ENCODE measurements at places on chromosomes 6 and 20. TPM values are rescaled to one million over a fixed set of nuclear protein-coding genes. Genes with fewer than 3 reads are reported as not detected.

DNA sequence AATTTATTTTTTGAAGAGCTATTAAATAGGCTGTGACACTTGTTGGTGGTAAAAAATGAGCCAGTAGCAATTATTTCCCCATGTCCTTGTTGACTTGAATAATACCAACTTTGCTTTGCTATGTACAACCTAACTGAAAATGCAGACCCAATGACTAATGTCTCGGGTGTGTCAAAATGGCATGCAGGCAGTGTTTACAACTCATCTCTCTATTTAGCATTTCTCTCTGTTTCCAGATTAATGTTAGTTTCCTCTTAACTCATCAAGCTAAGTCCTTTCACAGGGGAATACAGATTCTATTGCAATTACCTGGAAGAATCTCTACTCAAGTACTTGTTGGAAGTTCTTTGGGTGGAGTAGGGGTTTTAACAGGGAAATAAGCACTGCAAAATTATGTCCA lies 504.4 kb downstream of the BCKDHB start:
- H3K36me3 ChIP-seq, result no peaks in the 10 kb centered on the region
- H3K4me1 ChIP-seq, result no peaks in the 10 kb centered on the region
- H3K27ac ChIP-seq, result no peak overlapping the region
- no peak for DNase-seq

GRCh38 chr6:4790158-4790899 lies 14.1 kb downstream of the CDYL start:
- H3K27me3 ChIP-seq, result no peaks in the 10 kb centered on the region
- DNase-seq, result no peak
- H3K27ac ChIP-seq, result no peak overlapping the region
- no peak overlapping the region for H3K4me3 ChIP-seq
- peaks cover 6% of the 10 kb centered on the region for H3K4me1 ChIP-seq

- no peaks in the 10 kb centered on the region for H3K36me3 ChIP-seq
- H3K4me1 ChIP-seq, result no peaks in the 10 kb centered on the region
- H3K27me3 ChIP-seq, result peaks cover 2% of the 10 kb centered on the region
- no peak for DNase-seq
- H3K4me3 ChIP-seq, result no peak overlapping the region
- H3K27ac ChIP-seq, result no peak overlapping the region
Observed at GRCh38 chr20:63156221-63156671, 59.7 kb downstream of the YTHDF1 start.

DNA sequence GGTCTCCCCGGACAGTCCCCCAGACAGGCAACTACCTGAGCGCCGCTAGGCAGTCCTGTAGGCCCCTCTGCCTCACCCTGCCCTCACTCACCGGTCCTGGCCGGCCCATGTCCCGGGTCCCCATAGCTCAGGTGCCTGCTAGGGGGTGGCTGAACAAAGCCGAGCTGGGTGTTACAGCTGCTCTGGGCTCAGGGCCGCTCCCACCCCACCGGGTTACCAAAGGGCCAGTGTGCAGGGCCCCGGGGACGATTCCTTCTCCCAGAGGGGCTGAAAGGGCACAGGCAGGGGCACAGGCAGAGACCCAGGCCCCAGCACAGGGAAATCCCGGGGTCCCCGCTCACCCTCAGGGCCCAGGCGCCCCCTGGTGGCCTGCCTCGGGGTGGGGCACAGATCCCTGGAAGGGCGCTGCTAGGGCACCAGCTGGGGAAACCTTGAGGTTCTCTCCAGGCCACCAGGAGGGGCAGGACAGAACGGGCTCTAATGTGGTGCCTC lies 118.4 kb downstream of the GRM4 start:
- H3K4me3 ChIP-seq, result no peak overlapping the region
- H3K27me3 ChIP-seq, result no peaks in the 10 kb centered on the region
- H3K4me1 ChIP-seq, result no peaks in the 10 kb centered on the region
- H3K36me3 ChIP-seq, result no peaks in the 10 kb centered on the region

- no peak overlapping the region for H3K4me3 ChIP-seq
- DNase-seq, result no peak
- no peak overlapping the region for H3K27ac ChIP-seq
- H3K36me3 ChIP-seq, result no peaks in the 10 kb centered on the region
- H3K4me1 ChIP-seq, result no peaks in the 10 kb centered on the region
Observed at GRCh38 chr6:166852451-166852975, 103.8 kb downstream of the RNASET2 start.

- no peak for DNase-seq
- peaks cover 26% of the 10 kb centered on the region for H3K36me3 ChIP-seq
- H3K27ac ChIP-seq, result peak overlapping the region; percentile 95
- H3K27me3 ChIP-seq, result peaks cover 2% of the 10 kb centered on the region
Observed at GRCh38 chr6:36964349-36964748, 9.8 kb downstream of the PI16 start.

GRCh38 chr20:7773511-7773910 lies 166.7 kb downstream of the HAO1 start:
- H3K27ac ChIP-seq, result no peak overlapping the region
- no peaks in the 10 kb centered on the region for H3K36me3 ChIP-seq
- H3K27me3 ChIP-seq, result no peaks in the 10 kb centered on the region
- no peak for DNase-seq

- H3K27ac ChIP-seq, result no peak overlapping the region
- peaks cover 2% of the 10 kb centered on the region for H3K27me3 ChIP-seq
Observed at GRCh38 chr6:150281767-150282166, 87.0 kb upstream of the IYD start.

DNA sequence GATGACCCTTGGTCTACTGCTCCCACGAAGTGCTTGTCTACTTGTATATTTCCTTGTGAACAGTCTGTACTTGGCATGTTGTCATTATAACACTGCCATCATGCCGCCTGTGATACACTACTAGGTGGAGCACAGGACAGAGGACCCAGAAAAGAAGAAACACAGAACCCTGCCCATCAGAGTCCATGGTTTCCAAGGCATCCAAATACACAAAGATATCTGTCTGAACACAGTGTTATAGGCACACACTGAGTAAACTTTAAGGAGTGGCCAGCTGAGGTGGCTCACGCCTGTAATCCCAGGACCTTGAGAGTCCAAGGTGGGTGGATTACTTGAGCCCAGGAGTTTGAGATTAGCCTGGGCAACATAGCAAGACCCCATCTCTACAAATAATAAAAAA lies 110.5 kb upstream of the SLC2A12 start:
- no peak overlapping the region for H3K27ac ChIP-seq
- H3K4me3 ChIP-seq, result no peak overlapping the region
- H3K36me3 ChIP-seq, result no peaks in the 10 kb centered on the region

DNA sequence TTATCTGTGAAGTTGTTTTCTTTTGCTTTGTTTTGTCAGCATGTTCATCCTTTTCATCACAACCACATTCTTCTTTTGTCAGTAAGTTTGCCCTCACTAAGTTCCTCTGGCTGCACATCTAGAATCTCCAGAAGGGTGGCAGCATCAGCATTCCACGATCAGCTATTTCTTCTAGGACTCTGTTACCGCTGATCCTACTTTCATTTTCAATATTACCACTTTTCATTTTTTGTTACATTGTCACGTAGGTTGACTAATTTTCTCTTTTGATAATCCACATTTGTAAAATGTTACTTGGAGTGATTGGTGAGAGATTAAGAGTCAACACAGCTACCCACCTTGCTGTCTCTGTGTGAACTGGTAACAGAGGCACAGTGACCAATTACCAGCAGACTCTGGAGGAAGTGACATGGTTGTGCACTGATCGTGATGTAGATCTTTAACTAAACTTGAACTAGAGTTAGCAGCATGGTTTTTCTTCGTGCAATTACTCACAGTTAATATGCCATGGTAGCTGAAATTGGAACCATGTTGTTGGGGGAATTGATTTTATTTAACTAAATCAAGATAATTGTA lies 307.9 kb upstream of the SLC35B3 start:
- no peaks in the 10 kb centered on the region for H3K36me3 ChIP-seq
- H3K27me3 ChIP-seq, result no peaks in the 10 kb centered on the region
- DNase-seq, result no peak
- H3K4me1 ChIP-seq, result no peaks in the 10 kb centered on the region
- H3K4me3 ChIP-seq, result no peak overlapping the region

DNA sequence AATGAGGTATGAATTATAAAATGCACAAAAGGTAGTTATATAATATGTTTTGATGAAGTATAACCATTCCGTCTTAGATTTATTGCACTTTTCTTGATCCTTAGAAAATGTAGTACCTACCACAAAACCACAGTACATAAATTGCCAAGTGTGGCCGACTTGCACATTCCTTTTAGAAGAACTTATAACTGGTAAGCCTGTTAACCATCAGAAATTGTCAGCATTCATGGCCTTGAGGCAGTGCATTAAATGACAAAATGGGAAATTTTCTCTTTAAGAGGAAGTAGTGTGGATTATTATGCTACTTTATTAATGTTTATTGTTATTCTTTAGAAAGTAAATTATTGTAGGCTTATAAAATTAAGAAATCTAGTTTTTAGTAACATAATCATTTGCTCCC lies 29.6 kb downstream of the TAB2 start:
- H3K4me1 ChIP-seq, result no peaks in the 10 kb centered on the region
- peaks cover 3% of the 10 kb centered on the region for H3K36me3 ChIP-seq
- no peak overlapping the region for H3K27ac ChIP-seq
- no peaks in the 10 kb centered on the region for H3K27me3 ChIP-seq

GRCh38 chr20:63703471-63703975 lies 4.3 kb downstream of the ARFRP1 start:
- no peak overlapping the region for H3K27ac ChIP-seq
- H3K27me3 ChIP-seq, result no peaks in the 10 kb centered on the region
- peaks cover 10% of the 10 kb centered on the region for H3K4me1 ChIP-seq
- DNase-seq, result no peak

DNA sequence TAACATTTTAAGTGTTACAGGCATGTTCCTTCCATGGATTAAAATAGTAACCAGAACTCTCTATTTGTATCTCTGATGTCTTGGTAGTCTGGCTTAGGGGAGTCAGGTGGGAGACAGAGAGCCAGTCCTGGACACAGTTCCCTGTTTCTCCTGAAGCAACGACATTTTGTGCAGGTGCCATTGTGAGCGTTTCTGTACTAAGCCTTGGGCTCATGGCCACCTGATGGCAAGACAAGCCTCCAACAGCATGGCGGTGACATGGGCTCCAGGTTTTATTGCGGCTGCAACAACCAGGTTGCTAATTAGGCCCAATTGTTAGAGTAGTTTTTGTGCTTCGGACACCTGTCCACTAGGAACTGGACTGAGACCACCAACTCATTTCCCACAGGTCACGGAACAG lies 105.3 kb downstream of the PRDM13 start:
- no peaks in the 10 kb centered on the region for H3K27me3 ChIP-seq
- H3K36me3 ChIP-seq, result no peaks in the 10 kb centered on the region
- no peak for DNase-seq
- no peaks in the 10 kb centered on the region for H3K4me1 ChIP-seq
- H3K4me3 ChIP-seq, result no peak overlapping the region

DNA sequence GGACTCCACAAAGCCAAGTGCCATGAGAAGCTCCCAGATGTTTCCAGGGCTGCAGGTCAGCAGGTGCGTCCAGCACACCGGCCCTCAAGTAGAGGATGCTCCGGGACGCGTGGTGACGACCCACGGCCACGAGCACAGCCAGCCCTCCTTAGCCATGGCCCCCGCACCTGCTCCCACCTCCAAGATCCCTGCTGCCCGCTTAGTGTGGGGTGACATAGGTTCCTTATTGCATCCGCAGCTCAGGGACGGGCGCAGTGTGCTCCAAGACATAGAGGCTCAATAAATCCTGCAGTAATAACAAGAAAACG lies 138.1 kb upstream of the RPS6KA2 start:
- H3K4me3 ChIP-seq, result no peak overlapping the region
- no peaks in the 10 kb centered on the region for H3K36me3 ChIP-seq
- DNase-seq, result no peak
- H3K4me1 ChIP-seq, result peaks cover 14% of the 10 kb centered on the region
- peaks cover under 1% of the 10 kb centered on the region for H3K27me3 ChIP-seq

DNA sequence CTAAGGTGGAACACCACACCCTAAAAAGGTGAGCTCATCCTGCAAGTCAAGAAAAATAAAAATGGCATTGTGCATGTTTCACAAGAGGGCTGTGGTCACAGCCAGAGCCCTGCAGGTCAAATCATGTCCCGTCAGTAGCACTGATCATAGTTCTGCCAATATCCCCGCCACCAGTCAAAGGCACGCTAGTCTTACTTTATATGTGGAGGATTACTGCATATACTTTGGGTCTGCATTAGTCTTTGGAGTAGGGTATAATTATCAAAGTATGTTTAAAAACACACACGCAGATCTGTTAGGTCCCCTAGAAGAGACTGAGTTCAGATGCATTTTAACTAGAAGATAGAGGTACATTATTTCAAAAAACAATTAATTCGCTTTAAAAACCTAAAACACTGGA lies 1.8 kb downstream of the PERP start:
- H3K4me1 ChIP-seq, result peaks cover 2% of the 10 kb centered on the region
- no peaks in the 10 kb centered on the region for H3K36me3 ChIP-seq
- H3K27ac ChIP-seq, result no peak overlapping the region
- H3K27me3 ChIP-seq, result peaks cover 63% of the 10 kb centered on the region
- no peak for DNase-seq
- no peak overlapping the region for H3K4me3 ChIP-seq

GRCh38 chr6:17503051-17503450 lies 97.1 kb upstream of the FAM8A1 start:
- H3K36me3 ChIP-seq, result no peaks in the 10 kb centered on the region
- H3K27ac ChIP-seq, result no peak overlapping the region
- no peak for DNase-seq
- H3K27me3 ChIP-seq, result no peaks in the 10 kb centered on the region
- no peak overlapping the region for H3K4me3 ChIP-seq
- no peaks in the 10 kb centered on the region for H3K4me1 ChIP-seq

- no peak overlapping the region for H3K27ac ChIP-seq
- no peaks in the 10 kb centered on the region for H3K4me1 ChIP-seq
- H3K4me3 ChIP-seq, result no peak overlapping the region
- H3K36me3 ChIP-seq, result no peaks in the 10 kb centered on the region
- DNase-seq, result no peak
Observed at GRCh38 chr6:31920811-31921210, 6.7 kb upstream of the C2 start.

GRCh38 chr20:54335299-54335698 lies 127.4 kb downstream of the PFDN4 start:
- no peak overlapping the region for H3K4me3 ChIP-seq
- H3K27ac ChIP-seq, result no peak overlapping the region
- DNase-seq, result no peak
- H3K27me3 ChIP-seq, result no peaks in the 10 kb centered on the region
- H3K36me3 ChIP-seq, result no peaks in the 10 kb centered on the region

DNA sequence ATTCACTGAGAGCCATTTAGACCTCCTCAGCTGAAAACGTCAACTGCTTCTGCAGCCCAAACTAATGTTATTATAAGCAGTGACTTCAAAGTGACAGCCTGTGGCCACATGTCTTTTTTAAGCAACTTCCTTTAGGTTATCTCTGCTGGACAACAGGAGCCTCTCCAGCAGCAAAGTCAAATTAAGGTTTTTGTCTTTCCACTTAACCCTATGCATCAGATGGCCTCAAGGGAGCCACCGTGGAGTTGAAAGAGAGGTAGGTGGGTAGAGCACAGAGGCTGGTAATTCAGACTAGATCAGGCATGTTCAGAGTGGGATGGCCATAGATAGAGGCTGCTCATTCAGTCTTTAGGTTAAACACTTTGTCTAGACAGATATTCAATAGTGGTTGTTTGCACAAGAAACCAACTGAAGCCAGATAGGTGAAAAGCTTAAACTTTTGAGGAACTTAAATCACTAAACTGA lies 300.6 kb upstream of the ECI2 start:
- H3K27ac ChIP-seq, result no peak overlapping the region
- H3K36me3 ChIP-seq, result no peaks in the 10 kb centered on the region
- H3K27me3 ChIP-seq, result no peaks in the 10 kb centered on the region
- no peaks in the 10 kb centered on the region for H3K4me1 ChIP-seq

Gene RIPOR2
- 48.4 TPM for total RNA-seq

Gene FAM209B
- total RNA-seq, result 0.42 TPM

Gene MAFB
- total RNA-seq, result 3.5 TPM

Data from thymus (tissue), 14 donors.